ENCODE measurements at places on chromosomes 4 and X.

DNA sequence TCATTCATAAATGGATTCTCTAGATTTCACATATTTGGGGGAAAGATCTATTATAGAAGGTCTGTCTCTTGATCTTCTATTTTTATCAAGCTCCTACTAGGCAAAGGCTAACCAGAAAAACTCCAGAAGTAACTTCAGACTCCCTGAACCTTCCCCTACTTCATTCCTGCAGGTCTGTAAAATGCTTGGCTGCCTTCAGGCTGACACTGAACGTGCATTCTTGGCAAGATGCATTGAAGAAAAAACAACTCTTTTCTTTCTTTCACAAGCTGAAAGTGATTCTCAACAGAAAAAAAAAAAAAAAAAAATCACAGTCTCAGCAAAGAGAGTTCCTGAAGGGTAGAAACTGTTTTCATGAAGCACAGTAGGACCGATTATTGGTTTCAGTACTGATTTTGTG, 12.7 kb downstream of the OPHN1 start:
- H3K4me1 ChIP-seq, result no peaks in the 10 kb centered on the region
- no peak overlapping the region for H3K4me3 ChIP-seq
- no peaks in the 10 kb centered on the region for H3K27me3 ChIP-seq
- no peak for DNase-seq

GRCh38 chr4:86619656-86620055, 25.5 kb downstream of the PTPN13 start:
- no peak overlapping the region for H3K4me3 ChIP-seq
- H3K27me3 ChIP-seq, result no peaks in the 10 kb centered on the region
- no peaks in the 10 kb centered on the region for H3K36me3 ChIP-seq
- no peaks in the 10 kb centered on the region for H3K4me1 ChIP-seq
- no peak overlapping the region for H3K27ac ChIP-seq

DNA sequence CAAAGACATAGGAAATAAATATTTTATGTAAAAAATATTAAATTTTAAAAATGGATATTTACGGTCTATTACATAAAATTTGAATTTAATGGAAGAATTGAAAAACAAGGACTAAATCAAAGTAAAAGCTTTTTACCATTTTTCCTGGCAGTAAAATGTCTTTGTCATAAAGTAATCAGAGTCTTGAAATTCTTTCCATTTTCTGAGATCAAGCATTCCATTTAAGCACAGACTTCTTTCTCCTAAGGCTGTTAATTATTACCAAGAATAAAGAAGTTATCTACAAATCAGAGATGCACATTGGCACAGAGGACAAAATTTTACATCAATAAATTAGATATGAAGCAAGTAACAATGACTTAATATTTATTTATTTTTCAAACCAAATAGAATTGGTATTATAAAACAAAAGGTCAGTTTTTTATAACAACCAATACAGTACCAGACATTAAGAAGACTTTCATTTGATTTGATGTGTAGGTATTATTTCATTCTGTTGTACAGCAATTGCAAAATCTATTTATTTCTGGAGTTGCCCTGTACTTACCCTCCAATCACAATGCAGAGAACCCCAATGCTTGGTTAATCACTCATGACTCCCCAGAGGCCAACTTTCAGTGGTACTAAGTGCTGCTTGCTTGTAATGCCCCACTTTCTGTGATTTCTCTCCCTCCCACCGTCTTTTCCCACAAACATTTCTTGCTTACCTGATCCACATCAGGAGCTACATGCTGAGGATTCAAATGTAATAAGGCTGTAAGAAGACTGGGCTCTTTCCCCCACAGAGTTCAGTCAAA, 254.6 kb downstream of the GASK1B start:
- H3K27ac ChIP-seq, result no peak overlapping the region
- no peaks in the 10 kb centered on the region for H3K36me3 ChIP-seq
- H3K27me3 ChIP-seq, result no peaks in the 10 kb centered on the region
- H3K4me1 ChIP-seq, result no peaks in the 10 kb centered on the region
- DNase-seq, result no peak
- no peak overlapping the region for H3K4me3 ChIP-seq

- H3K36me3 ChIP-seq, result no peaks in the 10 kb centered on the region
- no peak for DNase-seq
- H3K27ac ChIP-seq, result no peak overlapping the region
- H3K4me1 ChIP-seq, result no peaks in the 10 kb centered on the region
- H3K27me3 ChIP-seq, result no peaks in the 10 kb centered on the region
These were observed 45.6 kb downstream of the GPC3 start for GRCh38 chrX:133939655-133940302.

DNA sequence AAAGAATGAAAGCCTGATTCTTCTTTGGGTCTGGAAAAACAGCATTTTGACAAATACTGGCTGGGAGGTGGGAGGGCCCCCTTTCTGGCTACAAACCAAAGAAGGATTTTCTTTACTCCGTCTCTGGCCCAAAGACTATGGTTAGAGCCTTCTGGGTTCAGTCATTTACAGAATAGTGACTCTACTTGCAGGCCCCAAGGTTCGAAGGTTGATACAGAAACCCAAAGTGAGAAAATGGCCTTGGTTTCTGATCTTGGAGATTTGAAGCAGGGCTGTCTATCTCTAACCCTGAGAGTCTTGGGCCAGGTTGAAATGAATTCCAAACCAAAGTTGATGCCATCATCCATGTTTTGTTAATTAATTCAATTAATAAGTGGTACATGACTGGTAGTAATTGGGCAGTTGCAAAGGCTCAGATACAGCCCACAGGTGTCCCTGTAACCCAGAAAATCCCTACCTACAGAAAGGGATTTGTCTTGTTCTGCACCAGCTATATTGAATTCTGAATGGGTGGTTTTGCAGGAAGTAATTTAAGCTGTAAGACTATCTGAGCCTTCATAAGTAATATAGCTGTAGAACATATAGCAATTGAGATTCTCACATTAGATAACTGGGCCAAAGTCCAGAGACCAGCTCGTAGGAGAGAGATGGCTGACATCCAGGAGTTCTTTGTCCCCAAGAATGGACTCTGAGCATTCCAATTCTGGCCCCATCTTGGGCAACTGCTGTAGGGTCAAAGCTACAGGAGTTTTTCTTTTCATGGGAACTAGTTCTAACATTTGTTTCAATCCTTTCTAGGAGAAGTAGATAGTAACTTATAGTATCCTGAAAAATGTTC, 34.5 kb downstream of the CHRNA9 start:
- no peaks in the 10 kb centered on the region for H3K36me3 ChIP-seq
- DNase-seq, result no peak
- no peak overlapping the region for H3K4me3 ChIP-seq
- H3K27ac ChIP-seq, result no peak overlapping the region

- no peaks in the 10 kb centered on the region for H3K4me1 ChIP-seq
- H3K27ac ChIP-seq, result no peak overlapping the region
- no peaks in the 10 kb centered on the region for H3K27me3 ChIP-seq
- no peak overlapping the region for H3K4me3 ChIP-seq
These were observed 90.0 kb upstream of the EXOC1L start for GRCh38 chr4:55729351-55730279.

GRCh38 chrX:137425273-137425902, 140.5 kb upstream of the ZIC3 start:
- DNase-seq, result no peak
- H3K4me3 ChIP-seq, result no peak overlapping the region
- no peaks in the 10 kb centered on the region for H3K36me3 ChIP-seq
- peaks cover 17% of the 10 kb centered on the region for H3K27me3 ChIP-seq
- peaks cover 8% of the 10 kb centered on the region for H3K4me1 ChIP-seq
- H3K27ac ChIP-seq, result no peak overlapping the region

DNA sequence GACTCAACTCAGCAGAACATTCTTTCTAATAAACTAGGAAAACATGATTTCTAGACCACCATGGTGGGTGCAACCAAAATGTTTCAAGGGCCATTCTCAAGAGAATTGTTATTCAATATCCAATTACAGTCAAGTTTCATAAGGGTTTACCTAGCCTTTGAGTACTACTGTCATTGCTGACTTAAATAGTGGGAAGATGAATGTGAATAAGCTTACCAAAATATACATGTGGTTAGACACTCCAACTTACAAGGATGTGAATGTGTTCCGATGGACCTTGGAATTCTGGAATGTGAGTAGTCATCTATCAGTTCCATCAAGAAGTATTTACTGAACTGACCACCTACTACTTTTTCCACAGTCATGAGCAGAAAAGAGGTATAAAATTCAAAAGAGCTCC, 16.9 kb downstream of the SH3RF1 start:
- DNase-seq, result no peak
- H3K4me1 ChIP-seq, result no peaks in the 10 kb centered on the region
- no peak overlapping the region for H3K4me3 ChIP-seq
- H3K27me3 ChIP-seq, result no peaks in the 10 kb centered on the region
- no peak overlapping the region for H3K27ac ChIP-seq

DNA sequence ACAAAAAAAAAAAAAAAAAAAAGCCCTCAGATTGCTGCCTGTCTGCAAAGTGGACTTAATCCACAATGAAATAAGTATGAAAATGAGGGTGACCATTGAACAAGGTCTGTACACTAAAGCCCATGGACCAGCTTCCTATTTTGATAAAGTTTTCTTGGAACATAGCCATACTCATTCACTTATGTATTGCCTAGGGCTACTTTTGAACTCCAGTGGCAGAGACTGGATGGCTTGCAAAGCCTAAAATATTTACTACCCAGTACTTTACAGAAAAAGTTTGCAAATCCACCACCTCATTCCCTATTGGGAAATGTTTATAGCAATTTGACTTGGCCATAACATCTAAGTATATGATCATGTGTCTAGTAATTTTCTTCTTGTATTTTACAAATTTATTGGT, 481.7 kb downstream of the NAF1 start:
- H3K4me1 ChIP-seq, result no peaks in the 10 kb centered on the region
- no peaks in the 10 kb centered on the region for H3K36me3 ChIP-seq
- no peaks in the 10 kb centered on the region for H3K27me3 ChIP-seq
- H3K27ac ChIP-seq, result no peak overlapping the region
- H3K4me3 ChIP-seq, result no peak overlapping the region
- no peak for DNase-seq

GRCh38 chr4:171793723-171794122, 19.5 kb upstream of the GALNTL6 start:
- no peaks in the 10 kb centered on the region for H3K4me1 ChIP-seq
- H3K4me3 ChIP-seq, result no peak overlapping the region
- no peaks in the 10 kb centered on the region for H3K36me3 ChIP-seq
- DNase-seq, result no peak

DNA sequence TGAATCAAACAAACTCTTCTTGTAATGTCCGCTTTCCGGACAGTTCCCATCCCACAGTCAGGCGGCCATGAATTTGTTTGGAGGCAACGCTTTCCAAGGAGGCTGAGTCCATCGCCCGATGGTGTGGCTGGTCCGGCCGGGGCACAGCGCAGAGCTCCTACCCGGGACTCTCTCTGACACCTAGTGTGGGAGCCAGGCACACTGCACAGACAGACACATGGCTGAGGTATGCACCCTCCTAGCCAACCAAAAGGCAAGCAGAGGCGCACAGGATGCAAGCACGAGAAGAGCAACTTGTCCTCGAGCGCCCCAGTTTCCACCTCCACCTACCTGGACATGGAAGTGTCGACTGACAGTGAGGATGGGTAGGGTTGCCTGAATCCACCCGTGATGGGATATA, 87.5 kb downstream of the LEF1 start:
- no peaks in the 10 kb centered on the region for H3K27me3 ChIP-seq
- no peak for DNase-seq
- H3K4me1 ChIP-seq, result peaks cover 4% of the 10 kb centered on the region
- H3K36me3 ChIP-seq, result peaks cover 47% of the 10 kb centered on the region
- no peak overlapping the region for H3K4me3 ChIP-seq

- H3K4me1 ChIP-seq, result no peaks in the 10 kb centered on the region
- H3K36me3 ChIP-seq, result no peaks in the 10 kb centered on the region
- no peak overlapping the region for H3K4me3 ChIP-seq
- no peak for DNase-seq
- no peak overlapping the region for H3K27ac ChIP-seq
These were observed 123.3 kb downstream of the KDM6A start for GRCh38 chrX:44996277-44996676.

- H3K27ac ChIP-seq, result no peak overlapping the region
- H3K4me1 ChIP-seq, result peaks cover 6% of the 10 kb centered on the region
- no peak overlapping the region for H3K4me3 ChIP-seq
- peak; percentile 46 for DNase-seq
- no peaks in the 10 kb centered on the region for H3K36me3 ChIP-seq
These were observed 11.7 kb upstream of the GAGE10 start for GRCh38 chrX:49291615-49292337.

- H3K27ac ChIP-seq, result no peak overlapping the region
- no peaks in the 10 kb centered on the region for H3K27me3 ChIP-seq
- no peak for DNase-seq
These were observed 138.7 kb downstream of the CHRNA9 start for GRCh38 chr4:40473578-40474388.

- H3K27me3 ChIP-seq, result no peaks in the 10 kb centered on the region
- H3K4me3 ChIP-seq, result no peak overlapping the region
- H3K27ac ChIP-seq, result no peak overlapping the region
- H3K4me1 ChIP-seq, result no peaks in the 10 kb centered on the region
- H3K36me3 ChIP-seq, result no peaks in the 10 kb centered on the region
- no peak for DNase-seq
These were observed 20.1 kb downstream of the SPON2 start for GRCh38 chr4:1152290-1152689.

All from effector memory CD4-positive, alpha-beta T cell (primary cell).